T follicular helper cell (primary cell): ENCODE measurements at places on chromosomes 3 and 15.

DNA sequence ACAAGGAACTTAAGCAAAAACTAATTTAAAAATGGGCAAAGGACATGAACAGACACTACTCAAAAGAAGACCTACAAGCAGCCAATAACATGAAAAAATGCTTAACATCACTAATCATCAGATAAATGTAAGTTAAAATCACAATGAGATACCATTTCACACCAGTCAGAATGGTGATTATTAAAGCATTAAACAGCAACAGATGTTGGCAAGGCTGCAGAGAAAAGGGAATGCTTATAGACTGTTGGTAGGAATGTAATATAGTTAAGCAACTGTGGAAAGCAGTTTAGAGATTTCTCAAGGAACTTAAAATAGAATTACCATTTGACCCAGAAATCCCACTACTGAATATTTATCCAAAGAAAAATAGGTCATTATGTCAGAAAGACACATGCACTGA, 482.2 kb downstream of the SQOR start:
- DNase-seq = no peak

DNA sequence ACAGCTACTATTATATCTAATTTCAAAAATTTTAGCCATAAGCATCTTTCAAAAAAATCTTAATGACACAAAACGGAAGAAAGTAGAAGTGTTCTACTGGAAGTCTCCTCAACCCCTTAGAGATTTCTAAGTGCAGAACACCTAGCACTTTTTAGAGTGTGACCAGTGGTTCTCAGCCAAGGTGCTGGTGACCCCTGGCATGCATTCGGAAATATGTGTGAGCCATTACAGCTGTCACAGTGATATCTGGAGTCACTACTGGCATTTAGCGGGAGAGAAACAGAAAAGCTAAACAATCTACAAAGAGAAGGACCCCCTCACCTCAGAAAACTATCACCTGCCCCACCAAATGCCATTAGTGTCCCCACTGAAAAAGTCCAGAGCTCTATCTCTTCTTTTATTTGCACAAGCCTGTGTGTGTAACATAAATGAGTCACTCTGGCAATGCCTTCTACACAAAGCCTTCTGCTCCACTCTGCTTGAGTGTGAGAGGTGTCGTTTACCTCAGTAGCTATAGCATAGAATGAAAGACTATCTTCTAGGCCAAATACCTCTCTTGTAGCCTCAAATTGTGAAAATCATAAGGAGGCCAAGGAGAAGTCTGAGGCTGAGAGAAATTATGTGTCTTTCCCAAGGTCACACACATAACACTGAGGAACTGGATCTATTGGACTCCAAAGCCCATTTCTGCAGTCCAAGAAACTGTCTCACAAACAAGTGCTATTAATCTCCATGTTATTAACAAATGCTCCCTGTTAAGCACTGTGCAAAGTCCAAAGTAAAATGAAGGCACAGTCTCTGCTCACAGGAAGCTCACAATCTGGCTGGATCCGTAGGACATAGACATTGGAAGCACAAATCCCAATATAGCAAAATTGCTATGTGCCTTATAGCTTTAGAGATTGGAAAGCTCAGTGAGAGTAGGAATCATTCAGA, 28.5 kb upstream of the KCNMB2 start:
- DNase-seq = no peak

GRCh38 chr3:45387636-45388348, 584 bp upstream of the LARS2 start:
- DNase-seq = no peak

GRCh38 chr3:64894006-64894405, 206.2 kb upstream of the ADAMTS9 start:
- no peak for DNase-seq

- no peak for DNase-seq
Measured at GRCh38 chr3:5095886-5096285, 26.2 kb upstream of the ARL8B start.

- no peak for DNase-seq
Measured at GRCh38 chr15:100208921-100209603, 132.7 kb downstream of the ADAMTS17 start.

DNA sequence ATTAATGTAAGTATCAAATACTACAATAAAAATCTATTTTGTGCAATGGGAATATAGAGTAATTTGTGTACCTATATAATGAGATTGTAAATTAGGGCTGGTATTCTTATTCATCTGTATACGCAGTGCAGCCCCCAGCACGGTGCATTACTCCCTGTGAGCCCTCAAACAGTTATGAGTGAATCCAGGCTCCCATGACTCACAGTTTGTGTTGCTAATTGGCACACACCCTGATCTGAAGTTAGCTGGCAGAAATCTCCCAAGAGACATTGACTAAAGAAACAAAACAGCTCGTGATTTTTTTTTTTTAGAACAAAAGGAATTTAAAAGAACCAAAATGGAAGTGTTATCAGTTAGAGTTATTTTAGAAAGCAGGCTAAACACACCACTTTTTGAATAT, 15.7 kb downstream of the GK5 start:
- DNase-seq = no peak

DNA sequence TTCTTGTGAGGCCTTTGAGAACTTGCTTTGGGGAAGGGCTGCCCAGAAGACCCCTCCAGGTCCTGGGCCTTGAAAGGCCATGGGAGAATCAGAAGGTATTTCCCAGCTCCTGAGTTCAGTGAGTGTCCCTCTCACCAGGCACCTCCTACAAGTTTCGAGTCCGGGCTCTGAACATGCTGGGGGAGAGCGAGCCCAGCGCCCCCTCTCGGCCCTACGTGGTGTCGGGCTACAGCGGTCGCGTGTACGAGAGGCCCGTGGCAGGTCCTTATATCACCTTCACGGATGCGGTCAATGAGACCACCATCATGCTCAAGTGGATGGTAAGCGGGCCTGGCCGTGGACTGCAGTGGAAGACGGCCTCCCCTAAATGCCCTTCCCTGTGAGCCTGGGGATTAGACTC, 68.3 kb downstream of the BOC start:
- DNase-seq = no peak

DNA sequence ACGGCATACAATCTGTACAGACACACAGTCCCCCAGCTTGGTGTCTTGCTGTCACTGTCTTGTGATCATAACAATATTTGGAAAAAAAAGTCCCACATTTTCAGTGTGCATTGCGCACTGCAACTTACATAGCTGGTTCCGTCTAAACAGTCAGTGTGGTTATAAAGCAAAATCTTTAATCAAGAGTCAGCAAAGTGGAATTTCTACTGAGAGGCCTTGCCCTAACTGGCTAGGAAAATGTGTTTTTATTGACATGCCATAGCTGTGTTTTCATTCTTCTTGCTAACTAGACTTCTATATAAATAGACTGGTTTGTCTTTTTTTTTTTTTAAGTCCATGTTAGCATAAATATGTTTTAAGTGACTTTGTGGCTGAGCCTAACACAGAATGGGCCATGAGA, 174.8 kb downstream of the POLR2M start:
- DNase-seq = no peak

- no peak for DNase-seq
Measured at GRCh38 chr3:110910346-110910955, 161.2 kb upstream of the NECTIN3 start.

DNA sequence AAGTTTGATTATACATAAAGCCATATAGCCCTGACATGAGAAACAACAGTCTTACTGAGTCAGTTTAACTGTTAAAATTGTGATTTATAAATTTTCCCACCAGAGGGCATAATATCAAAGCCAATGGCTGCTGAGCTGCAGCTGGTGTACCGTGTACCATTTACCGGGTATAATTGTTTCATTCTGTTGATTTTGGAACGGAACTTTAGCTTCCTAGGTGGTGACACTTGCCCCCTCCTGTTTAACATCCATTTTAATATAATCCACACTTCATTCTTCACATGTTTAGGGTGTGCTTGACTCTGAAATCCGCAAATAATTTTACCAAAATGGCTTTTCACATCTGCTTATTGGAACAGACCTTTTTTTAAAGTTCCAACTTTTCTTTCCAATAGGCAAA, 72.8 kb downstream of the SLC9A9 start:
- no peak for DNase-seq

GRCh38 chr15:39926526-39926925, 6.5 kb upstream of the GPR176 start:
- DNase-seq = no peak

- DNase-seq = no peak
Measured at GRCh38 chr3:52229656-52230055, 4.2 kb upstream of the TLR9 start.

GRCh38 chr15:70892912-70893560, 410 bp downstream of the LRRC49 start:
- DNase-seq = no peak

GRCh38 chr15:96599268-96599667, 268.8 kb downstream of the NR2F2 start:
- no peak for DNase-seq

DNA sequence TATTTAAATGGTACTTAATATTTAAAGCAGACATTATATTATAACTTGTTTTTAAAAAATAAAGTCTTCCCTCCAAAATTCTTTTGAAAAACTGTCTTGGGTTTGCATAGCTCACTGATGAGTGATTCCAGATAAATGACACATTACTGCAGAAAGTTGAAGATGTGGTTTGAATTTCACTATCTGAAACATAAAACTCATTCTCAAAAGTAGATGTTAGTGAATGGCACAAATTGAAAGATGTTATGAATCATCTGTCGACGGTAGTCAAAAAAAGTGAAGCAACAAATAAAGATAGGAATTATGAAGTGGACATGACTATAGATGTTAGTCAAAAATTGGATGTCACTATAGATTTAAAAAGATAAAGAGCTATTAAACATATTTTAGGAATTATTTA, 280.5 kb downstream of the GAP43 start:
- no peak for DNase-seq

- DNase-seq = no peak
Measured at GRCh38 chr3:33982269-33982798, 183.9 kb downstream of the PDCD6IP start.

- DNase-seq = no peak
Measured at GRCh38 chr3:99499235-99500158, 138.9 kb upstream of the COL8A1 start.

DNA sequence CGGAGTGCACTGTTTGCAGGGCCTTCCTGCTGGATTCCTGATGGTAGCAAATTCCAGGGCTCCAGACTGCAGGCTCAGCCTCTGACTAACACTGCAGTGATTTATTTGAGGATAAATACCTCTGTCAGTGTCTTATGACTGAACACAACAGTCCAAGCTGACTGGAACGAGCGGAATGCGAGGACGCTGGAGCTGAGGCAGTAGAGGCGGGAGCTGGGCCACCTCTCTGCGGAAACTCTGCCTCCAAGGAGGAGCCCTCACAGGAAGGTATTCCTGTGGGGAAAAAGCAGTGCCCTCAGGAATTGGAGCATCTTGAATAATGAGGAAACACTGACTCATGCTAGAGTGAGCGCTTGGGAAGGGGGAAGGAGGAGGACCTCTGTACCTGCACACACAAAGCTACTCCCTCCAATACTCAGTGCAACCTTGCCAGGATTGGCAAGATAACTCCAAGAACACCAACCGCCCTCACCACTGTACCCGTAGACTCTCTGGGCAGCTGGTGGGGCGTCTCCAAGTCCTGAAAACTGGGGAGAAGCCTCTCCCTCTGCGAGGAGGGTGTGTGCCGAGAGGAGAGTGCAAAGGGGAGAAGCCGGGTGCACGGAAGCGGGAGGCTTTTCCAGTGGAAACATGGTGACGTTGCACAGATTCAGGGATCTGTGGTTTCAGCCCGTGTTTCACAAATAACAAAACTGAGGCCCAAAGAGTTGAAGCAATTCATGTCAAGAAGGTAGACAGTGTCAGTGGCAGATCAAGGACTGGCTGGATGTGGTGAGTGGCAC, 43.0 kb downstream of the VGLL4 start:
- DNase-seq = no peak

DNA sequence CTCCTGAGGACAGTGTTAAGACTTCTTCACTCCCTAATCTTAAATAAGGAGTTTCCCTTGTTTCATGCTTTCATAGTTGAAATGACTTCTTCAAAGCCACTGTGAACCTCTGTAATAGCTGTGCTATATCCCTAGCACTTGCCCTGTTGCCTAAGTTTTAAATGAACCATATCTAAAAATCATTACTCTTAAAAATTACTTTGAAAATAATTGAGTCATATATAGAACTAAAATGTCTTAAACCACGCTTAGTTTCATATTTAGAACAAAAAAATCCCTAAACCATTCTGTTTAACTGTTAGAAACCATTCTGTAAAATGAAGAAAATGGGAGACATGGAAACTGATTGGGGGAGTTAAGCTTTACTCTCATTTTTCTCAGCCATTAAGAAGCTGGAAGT, 29.8 kb downstream of the DNAJC19 start:
- DNase-seq = no peak

- DNase-seq = no peak
Measured at GRCh38 chr15:68565234-68565633, 13.6 kb upstream of the CORO2B start.

DNA sequence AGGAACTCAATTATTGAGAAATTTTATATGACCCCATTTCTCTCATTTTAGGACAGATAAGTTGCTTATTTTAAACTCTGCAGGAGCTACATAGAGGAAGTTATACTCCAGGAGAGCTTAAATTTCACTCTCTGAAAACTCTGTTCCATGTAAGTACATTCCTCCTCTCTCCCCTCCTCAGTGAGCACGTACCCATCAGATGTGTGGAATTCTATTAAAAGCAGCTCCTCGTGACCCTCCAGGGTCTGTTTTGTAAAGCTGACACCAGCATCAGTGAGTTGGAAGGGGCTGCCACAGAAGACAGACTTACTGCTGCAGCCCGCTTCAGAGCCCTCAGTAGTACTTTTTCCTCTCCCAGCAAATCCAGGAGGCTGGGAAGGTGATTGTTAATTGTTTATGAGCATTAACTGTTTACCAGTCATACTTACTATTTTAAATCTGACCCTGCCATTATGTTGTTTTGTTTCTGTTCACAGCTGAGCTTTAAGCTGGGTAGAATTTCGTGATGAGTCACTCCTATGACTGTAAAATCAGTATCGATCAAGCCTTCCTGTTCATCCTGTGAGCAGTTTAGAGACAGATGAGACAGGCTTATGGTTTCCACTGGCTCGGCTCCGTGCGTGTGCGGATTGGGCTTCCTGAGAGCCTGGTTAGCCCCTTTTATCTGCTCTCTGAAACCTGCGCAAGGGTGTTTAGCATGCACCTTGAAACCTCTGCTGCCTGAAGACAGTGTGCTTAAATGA, 20.4 kb downstream of the IGF1R start:
- DNase-seq = peak; percentile 3

DNA sequence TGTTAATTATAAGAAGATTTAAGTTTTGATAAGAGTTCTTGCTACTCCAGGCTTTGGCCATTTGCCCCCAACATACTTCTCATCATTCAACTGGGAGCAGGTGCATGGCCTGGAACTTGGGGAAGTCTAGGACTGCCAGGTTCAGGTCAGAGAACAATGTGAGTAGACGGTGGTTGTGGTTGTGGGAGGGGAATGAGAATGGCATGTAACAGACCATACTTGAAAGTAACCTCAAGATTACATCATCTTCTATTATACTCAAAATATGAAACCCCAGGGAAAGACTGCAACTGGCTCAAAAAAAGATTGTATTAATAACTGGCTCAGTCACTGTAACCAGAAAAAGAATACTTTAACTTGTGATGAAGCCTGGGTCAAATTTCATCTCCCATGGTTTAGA, 364.9 kb upstream of the DPPA4 start:
- DNase-seq = no peak
